ENCODE measurements at places on chromosomes 6 and 20.

DNA sequence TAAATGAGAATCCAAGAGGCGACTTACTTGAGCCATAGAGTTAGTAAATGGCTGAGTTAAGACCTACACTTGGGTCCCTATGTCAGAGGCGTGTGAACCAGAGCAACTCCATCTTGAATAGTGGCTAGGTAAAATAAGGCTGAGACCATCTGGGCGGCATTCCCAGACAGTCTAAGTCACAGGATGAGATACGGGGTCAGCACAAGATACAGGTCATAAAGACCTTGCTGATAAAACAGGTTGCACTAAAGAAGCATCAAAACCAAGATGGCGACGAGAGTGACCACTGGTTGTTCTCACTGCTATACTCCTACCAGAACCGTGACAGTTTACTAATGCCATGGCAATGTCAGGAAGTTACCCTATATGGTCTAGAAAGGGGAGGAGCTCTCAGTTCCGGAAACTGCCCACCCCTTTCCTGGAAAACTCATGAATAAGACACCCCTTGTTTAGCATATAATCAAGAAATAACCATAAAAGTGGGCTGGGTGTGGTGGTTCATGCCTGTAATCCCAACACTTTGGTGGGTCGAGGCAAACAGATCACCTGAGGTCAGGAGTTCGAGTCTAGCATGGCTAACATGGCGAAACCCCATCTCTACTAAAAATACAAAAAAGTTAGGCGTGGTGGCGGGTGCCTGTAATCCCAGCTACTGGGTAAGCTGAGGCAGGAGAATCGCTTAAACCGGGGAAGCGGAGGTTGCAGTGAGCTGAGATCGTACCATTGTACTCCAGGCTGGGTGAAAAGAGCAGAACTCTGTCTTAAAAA lies 43.9 kb upstream of the EEF1A1 start:
- DNase-seq, result no peak

DNA sequence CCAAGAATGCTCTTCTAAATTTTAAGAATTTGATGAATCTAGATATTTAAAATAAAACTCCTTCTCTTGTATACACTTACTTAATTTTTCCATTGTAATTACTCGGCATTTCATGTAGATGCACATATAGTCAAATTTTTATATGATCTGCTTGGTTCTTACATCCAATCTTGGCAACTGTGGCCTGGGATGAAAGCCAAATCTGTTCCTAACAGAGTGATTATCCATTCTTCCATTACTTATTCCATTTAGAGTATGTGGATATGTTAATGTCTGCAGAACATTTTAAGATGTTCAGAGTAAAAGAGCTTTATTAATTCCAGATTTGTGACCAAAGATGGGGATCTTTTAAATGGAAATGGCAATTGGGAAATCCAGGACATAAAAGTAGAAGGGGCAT lies 144.1 kb upstream of the PDE7B start:
- no peak for DNase-seq

DNA sequence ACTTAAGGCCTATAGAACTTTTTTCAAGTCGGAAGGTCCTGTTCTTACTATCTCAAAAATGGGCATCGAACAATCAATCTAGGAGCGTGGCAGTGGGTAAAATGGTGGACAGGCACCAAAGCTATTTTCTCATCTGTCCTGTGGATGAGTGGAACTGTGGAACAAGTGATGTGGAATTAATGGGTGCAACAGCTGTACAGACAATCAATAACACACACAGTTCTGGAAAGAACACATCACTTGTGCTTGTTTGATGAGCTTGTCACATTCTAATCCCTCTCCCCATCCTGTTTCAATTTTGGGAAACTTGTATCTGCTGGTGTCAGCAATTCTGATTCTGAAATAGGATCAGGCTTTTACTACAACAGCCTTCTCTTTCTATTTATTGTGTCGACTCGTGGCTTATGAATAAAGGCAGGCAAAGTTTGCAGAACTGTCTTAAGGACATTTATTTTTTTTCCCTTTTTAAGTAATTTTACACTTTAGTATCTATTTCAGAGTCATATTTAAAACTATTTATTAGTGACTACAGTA lies 11.5 kb downstream of the RBM24 start:
- DNase-seq, result no peak

GRCh38 chr20:41501376-41501775 lies 116.8 kb downstream of the CHD6 start:
- no peak for DNase-seq

DNA sequence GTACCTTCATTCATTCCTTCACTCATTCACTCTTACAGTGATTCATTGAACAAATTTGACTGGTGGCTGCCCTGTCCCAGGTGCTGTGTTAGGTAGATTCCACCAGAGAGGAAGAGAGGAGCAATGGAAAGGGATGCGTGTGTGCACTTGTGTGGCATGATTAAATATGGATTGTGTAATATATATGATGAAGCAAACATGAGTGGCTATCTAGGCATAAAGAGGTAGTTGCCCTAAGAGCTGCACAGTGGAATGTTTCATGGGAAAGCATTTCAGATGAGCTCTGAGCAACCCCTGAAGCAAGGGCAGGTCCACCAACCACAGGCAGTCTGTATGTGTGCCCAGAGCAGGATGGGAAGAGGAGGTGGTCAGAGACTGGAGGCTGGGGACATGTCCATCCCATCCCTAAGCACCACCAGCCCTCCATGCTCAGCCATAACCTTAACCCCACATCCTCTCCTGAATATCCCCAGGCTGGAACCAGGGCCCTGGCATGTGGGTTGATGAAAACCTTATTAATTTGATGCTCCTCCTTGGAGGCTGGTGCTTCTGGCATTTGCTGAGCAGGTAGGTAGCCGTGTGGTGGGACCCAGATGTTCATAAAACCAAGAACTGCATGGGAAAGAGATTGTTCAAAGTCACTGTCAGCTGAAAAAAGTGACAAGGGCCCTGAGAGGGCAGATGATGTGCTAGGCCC lies 226.2 kb downstream of the SYNDIG1 start:
- DNase-seq, result no peak

DNA sequence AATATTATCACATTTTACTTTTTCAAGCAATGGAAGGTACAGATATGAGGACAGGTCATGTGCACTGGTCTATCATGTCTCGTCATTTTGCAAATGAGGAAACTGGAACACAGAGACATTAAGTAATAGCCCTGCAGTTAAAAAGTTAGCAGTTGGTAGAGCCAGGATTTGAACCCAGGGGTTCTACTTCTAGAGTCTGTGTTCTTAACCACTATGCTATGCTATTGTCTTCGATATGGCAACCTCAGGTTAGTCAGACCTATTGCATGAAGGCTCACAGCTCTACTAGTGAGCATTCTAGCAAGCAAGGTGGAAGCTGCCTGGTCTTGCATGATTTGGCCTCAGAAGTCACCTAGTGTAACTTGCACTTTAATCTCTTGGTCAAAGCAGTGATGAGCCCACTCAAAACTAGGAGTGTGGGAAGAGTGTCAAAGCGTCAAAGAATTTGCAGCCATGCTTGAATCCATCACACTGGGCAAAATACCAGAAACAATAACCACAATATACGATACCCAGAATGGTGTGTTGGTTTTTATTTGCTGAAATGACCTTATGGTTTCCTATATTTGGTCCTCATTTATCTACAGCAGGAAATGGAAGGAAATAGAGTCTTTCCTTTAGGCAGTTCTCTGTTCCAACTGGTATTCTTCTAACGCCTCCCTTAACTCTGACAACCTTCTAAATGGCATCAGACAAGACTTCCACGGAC lies 20.4 kb upstream of the BMP2 start:
- DNase-seq, result no peak

DNA sequence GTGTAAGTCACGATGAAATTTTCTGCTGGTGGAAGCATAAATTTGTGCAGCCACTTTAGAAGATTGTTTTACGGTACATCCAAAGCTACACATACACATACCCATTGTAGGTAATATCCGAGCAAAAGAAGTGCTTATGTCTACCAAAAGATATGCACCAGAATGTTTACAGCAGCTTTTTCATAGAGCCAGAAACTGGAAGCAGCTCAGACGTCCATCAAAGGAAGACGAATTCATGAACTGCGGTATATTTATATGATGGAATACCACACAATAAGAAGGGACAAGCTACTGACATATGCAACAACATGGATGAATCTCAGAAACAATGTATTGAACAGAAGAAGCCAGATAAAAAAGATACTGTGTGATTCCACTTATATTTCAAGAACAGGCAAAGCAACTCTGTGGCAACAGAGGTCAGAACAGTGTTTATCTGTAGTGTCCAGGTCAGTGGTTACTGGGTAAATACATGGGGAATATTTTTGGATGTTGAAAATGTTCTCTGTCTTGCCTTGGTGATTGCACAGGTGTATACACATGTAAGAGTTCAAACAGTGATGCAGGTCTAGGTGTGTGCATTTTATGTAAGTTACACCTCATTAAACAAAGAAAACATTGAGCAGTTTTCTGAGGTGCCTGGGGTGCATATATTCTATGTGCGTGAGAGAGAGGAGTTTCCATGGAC lies 51.9 kb upstream of the EXOC2 start:
- DNase-seq, result no peak

DNA sequence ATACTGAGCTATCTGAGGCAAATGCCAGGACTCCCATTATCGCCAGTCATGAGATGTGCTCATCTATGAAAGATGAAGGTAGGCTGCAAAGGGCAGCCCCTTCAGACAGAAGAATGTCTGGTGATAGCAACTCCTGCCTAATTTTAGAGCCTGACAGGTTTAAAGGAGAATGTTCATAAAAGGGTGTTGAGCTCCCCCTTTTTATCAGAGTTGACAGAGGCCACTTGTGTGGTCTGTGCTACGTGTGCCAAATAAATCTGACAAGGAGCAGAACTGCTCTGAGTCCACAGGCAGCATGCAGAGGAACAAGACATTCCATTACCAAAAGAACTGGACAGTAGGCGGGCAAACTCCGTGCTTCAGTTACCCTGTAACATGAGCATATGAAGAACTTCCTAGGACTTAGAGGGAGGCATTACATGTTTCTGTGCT lies 101.8 kb downstream of the PREP start:
- DNase-seq, result no peak

DNA sequence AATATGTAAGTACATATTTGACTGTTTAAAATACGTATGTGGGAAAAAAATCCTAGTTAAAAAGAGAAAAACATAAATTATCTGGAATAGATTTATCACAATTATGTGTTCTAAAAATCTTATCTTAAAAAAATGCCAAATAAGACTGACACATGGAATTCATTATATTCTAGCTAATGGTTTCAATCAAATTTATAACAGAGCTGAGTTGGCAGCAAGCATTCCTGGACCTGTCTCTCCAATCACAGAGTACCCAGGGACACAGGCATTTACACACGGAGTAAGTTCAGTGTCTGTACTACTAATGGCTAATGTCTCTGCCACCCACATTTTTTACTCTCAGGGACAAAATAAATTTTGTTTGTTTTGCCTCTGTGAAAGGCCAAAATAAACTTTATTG lies 122.3 kb downstream of the RPS12 start:
- DNase-seq, result no peak

DNA sequence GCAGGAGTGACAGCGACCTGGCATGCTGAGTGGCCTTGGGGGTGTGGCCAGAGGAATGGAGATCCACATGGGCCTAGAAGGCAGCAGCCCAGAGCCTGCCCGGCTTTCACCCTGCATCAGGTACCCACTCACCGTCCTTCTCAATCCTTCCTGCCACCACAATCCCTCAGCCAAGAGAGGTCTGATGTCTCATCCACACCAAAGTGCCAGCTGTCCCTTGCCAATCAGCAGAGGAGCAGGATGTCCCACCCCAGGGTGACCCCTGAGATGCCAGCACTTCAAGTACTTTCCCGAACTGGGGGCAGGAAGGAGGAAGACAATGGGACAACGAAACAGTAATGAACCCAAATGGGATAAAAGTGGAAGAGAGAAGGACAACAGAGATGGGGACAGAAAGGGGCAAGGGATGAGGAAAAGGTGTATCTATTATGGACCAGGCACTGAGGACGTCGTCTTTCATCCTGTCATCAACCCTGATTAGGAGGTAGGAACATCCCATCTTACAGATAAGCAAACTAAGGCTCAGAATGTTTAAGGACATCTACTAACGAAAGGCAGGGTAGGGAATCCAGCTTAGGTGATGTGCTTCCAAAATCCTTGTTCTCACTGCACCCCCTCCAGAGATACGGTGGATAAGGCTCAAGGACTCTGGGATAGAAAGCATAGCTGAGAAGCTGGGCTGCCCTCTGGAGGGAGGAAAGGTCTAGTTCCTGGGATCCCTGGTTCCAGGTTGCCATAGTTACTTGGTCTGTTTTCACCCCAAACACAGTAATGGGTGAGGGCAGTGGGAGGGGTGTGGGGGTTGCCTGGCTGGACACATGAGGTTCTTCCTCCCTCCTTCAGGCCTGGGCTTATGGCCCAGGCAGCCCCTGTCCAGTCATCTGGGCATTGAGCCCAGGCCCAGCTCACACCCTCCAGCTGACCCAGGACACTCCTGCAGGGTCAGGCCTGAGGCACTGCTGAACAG lies 4.5 kb upstream of the TNXB start:
- no peak for DNase-seq

- DNase-seq, result no peak
Observed at GRCh38 chr6:68779366-68779765, 144.3 kb downstream of the ADGRB3 start.

- DNase-seq, result no peak
Observed at GRCh38 chr20:39347626-39348025, 385.5 kb downstream of the DHX35 start.

GRCh38 chr6:156988276-156989158 lies 211.3 kb downstream of the ARID1B start:
- DNase-seq, result no peak

DNA sequence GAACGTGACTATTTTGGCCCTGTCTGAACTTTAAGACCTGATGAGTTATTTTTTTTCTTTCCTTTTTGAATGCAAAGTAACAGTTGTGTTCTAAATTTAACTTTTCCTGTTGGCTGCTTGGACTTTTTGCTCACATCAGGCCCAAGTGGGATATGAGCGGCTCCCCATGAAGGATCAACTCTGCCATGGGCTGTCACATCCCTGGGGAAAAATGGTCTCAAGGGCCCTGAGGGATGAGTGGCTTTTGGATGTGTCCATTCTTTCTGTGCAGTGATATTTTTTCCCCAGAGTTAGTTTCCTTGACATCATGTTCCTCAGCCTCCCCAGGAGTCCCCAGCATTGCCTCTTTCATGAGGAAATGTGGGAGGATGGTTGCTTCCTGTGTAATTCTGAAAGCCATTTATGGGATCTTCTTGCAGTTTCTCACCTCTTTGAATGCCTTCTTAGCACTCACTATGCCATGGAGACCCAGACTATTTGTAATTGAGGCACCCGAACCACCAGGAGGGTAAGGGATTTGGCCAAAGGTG lies 92.5 kb downstream of the SLC24A3 start:
- DNase-seq, result no peak

All from activated CD4-positive, alpha-beta T cell treated with anti-CD3 and anti-CD28 coated beads, Interleukin-2, Interleukin-6, amounts not matched to agents 100 ng/mL and 50 ng/mL, durations not matched to agents 16 hours and 8 hours (primary cell).